ENCODE measurements at places on chromosomes 7 and 10.

DNA sequence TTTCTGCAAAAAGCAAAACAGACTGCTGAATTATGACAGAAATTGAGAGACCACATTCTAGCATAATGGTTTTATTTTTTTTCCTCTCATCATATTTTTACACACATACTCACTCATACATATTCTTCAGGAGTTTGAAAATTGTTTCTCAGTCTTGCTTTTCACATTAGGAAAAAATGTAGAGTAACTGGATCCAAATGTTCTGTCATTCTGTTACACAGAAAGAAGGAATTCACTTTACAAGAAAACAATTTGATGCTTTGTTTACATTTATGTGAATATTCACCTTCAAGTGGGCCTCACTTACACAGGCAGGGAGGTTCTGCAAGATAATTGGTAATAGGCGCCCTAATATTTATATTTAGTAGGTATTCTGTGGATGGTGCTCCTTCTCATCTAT is 82.0 kb downstream of the ARL4A start:
- no peak for DNase-seq

DNA sequence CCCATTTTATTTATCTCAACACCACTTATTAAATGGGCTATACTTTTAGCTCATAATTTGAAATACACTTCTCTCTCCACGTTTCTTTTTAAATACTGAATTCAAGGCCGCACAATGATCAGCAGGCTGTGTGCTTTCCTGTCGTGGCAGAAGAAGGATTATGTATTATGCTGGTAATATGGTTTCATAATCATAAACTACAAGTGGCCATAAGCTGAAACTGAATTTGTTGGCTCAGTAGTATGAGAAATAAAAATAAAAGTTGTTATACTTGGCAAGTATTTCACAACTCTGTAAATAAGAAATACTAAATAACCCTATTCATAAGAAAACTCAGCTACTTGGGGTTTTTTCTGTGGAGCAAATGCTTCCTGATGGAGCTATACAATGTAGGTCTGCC is 313.6 kb downstream of the DOCK4 start:
- DNase-seq: no peak

DNA sequence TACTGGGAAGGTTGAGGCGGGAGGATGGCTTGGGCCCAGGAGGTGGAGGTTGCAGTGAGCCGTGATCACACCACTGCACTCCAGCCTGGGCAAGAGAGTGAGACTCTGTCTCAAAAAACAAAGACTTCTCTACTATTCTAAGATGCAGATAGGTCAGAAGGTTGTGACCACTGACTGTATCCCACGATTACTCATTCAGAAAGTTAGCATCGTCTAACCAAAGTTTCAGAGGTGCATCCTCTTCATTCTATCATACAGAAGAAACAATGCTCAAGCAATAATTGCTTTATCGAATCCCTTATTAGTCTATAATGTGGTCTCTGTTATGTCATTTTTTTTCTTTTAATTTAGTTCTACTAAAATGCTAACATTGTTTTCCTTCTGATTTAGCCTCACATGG is 348.7 kb upstream of the LRGUK start:
- no peak for DNase-seq

- DNase-seq: no peak
Observed at GRCh38 chr7:12146813-12147212, 64.3 kb upstream of the TMEM106B start.

DNA sequence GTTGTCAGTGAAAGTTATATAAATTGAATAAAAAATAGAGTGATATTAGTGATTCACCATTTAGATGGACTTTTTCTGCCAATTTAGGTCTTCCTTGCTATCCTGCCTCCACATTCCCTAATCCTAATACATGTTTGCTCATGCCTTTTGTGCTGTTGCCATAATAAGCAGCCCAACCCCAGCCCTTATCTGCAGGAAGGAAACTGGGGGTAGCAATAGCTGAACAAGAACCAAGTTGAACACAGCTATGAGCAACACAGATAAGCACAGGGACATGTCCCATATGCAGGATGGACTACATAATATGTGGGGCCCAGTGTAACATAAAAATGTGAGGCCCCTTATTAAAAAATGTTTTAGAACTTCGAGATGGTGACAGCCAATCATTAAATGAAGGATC is 91.2 kb upstream of the AHR start:
- no peak for DNase-seq

GRCh38 chr7:46058086-46058823 is 137.2 kb upstream of the IGFBP3 start:
- DNase-seq: no peak

- no peak for DNase-seq
Observed at GRCh38 chr7:100680576-100681271, 7.2 kb downstream of the GNB2 start.

DNA sequence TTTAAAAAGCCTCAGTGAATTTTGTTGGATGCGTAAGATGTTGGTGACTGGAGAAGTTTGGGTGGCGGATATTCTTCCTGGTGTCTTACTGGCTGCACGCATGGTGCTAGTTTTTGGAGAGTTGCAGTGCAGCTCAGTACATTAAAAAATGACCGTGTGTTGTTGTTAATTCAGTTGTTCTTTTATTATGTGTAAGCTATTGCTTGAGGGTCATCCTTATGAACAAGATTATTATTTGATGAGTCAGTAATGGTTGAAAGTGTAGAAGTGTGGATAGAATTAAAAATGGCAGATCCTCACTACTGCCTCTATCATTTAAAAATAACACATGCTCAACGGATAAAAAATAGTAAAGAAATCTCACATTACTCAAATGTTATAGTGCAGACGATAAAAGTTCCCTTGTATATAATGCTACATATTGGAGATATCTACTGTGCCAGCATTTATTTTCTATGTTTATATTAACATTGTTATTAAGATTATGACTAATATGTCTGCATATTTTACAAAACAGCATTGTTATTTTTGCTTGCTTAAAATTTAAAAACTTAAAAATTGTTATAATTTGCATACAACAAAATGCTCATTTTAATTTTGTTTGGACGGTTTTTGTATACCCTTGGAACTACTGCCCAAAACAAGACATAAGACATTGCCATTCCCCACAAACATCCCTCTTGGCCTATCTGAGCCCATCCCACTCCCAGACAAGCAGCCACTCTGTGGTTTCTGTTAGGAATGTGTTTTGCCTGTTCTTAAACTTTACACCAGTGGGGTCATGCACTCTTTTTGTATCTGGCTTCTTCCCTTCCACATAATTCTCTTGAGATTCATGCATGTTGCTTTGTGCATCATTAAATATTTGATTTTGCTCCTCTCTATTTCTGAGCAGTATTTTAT is 142.0 kb downstream of the DOCK1 start:
- DNase-seq: no peak

DNA sequence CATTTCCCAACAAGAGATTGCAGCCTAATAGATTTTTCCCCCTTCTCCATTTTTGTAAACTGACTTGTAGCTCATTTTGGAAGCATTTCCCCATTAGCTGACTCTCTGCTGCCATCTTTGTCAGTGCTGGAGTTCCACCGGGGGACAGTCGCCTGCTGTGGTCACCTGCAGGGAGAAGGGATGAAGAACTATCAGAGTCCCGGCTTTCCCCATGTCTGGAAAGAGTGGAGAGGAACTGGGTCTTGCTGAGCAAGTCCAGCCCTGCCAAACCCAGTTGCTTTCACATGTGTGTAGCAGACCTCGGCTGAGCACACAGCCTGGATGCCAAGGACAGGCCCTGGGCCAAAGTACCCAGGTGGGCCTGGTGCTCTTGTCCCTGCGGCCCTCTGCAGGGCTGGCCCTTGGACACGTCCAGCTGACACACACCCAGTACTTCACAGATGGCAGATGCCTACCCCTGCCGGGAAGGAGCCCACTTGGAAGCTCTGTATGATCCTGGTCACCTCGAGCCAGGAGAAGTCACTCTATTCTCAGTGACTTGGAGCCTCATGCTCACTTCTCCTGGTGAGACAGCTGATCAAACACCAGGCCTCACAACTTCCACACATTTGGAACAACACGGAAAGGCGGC is 157.3 kb upstream of the NPVF start:
- no peak for DNase-seq

GRCh38 chr10:88117869-88118632 is 254.6 kb downstream of the PTEN start:
- DNase-seq: no peak

Measured in epithelial cell of proximal tubule (primary cell).